ENCODE measurements at places on chromosomes 4 and X.

- DNase-seq = no peak
Observed at GRCh38 chr4:141885112-141885511, 248.7 kb downstream of the IL15 start.

DNA sequence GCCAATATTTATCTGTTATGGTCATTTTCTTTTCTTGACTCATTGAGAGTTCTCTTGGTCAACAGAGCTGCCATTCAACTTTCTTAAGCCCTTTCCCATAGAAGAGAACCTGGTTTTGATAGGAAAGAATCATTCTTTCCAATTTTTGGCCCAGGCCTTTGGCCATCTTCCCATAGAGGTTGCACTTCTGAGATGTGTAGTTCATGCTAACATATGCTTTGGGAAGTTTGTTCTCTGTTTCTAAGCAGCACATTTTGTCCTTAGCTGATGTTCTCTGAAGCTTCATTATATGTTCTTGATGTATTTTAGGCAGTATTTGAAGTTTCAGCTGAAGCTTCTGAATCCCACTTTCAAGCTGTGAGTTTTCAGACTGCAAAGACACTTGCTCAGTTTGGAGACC lies 161.1 kb downstream of the VEGFC start:
- no peak for DNase-seq

GRCh38 chrX:150574559-150575418 lies 6.4 kb downstream of the MTM1 start:
- no peak for DNase-seq

DNA sequence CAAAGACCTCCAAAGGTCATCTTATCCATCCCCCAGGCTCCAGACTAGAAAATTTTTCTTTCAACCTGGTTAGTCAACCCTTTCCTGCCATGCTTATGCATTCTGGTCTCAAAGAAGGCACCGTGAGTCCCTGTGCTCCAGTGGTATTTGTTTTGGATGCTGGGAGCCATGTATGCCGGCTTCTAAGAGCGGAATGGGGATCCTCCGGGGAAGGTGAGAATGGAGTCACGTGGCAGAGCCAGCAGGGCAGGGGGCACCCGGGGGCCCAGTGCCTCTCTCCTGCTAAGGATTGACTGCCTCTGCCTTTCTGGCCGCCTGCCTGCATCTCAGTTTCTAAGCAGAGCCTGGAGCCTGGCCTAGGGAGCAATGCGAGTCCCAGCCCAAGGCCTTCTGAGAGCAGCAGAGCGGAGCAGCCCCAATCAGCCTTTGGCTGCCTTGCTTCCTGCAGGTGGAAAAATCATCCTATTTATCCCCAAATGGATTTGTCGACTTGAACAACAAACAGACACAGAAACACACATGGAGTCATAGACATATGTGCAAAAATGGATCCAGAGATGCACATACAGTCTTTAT lies 141.0 kb downstream of the PJA1 start:
- DNase-seq = no peak

DNA sequence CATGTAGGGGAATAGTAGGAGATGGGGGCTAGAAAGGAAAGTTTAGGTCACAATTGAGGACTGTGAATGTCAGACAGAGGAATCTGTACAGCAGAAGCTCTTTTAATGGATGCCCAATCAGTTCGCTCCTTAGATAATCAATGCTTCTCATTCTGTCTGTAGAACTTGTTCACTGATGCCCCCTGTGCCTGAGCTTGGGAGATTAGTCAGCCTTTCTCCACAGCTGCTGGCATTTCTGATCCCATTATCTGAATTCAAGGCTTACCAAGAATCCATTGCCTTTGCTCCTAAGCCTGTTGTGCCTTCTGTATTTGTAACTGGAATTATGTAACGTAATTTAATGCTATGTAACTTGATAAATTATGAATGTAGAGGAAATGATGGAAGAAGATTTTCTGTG lies 53.2 kb upstream of the BBS12 start:
- DNase-seq = no peak

- DNase-seq = no peak
Observed at GRCh38 chr4:82519072-82519471, 42.7 kb downstream of the TMEM150C start.

GRCh38 chr4:37732526-37733186 lies 46.5 kb upstream of the RELL1 start:
- peak; percentile 16 for DNase-seq

- DNase-seq = no peak
Observed at GRCh38 chr4:1192091-1192492, 19.7 kb upstream of the SPON2 start.

- peak; percentile 50 for DNase-seq
Observed at GRCh38 chr4:75555294-75556164, at the start of gene ODAPH. Gene ODAPH, plus strand, starts transcription at chr4:75556066. Its CDS starts 17 bp downstream, at chr4:75556083.

- DNase-seq = no peak
Observed at GRCh38 chr4:100525686-100526085, 7.9 kb upstream of the EMCN start.

GRCh38 chrX:142637206-142637605 lies 388.5 kb upstream of the SPANXN4 start:
- DNase-seq = no peak

GRCh38 chr4:53589511-53589910 lies 1.8 kb downstream of the LNX1 start:
- DNase-seq = no peak

DNA sequence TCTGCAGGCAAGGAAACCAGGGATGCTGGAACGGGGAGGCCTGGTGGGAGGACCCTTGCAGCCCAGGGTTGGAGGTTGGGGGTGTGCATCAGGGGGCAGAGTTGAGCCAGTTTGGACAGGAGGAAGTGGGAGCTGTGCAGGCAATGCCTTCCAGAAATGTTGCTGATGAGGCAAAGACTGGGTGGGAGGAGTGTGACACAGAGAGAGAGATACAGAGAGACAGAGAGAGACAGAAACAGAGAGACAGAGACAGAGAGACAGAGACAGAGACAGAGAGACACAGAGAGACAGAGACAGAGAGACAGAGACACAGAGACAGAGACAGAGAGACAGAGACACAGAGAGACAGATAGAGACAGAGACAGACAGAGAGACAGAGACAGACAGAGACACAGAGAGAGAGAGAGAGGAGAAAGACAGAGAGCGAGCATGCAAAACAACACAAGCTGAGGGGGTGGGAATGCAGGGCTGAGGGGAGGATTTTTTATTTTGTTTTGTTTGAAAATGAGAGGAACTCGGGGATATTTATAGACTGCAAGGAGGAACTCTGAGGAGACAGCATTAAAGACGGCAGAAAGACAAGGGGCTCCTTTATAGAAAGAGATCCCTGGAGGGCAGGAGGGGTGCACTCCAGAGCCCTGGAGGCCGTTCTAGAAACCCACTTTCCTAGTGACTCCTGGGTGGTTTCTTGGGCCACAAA lies 1.9 kb upstream of the HAUS3 start:
- peak; percentile 44 for DNase-seq

GRCh38 chrX:134418317-134419113 lies 41.5 kb upstream of the HPRT1 start:
- DNase-seq = no peak

DNA sequence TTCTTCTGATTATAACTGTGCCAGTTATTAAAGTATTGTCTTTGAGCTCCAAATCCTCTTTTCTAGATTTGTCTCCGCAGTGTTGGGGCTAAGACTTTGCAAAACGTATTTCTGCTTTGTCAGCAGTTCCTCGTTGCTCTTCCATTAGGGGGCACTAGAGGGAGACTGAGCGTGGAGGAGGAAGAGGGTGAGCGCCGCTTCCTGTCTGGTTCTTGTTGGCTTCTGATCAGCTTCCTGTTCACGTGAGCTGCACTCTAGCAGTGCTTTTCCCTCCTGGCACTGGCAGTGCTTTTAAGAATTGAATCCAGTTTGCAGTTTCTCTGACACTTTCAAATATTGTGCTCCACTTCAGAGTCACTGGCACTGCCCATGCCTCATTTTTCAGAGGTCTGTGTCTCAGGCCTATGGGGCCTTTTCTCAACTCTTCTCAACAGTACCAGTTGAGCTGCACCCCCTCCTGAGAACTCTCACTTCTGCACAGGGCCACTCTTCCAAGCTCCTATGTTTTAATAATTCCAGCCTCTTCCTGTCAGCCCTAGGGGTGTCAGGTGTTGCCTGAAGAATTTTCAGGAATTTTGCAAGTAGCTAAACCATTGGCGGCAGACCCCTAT lies 54.4 kb upstream of the LCORL start:
- DNase-seq = no peak

Data from GM13977 (cell line).